LNCaP clone FGC (cell line): ENCODE measurements at places on chromosomes 3 and 15.

DNA sequence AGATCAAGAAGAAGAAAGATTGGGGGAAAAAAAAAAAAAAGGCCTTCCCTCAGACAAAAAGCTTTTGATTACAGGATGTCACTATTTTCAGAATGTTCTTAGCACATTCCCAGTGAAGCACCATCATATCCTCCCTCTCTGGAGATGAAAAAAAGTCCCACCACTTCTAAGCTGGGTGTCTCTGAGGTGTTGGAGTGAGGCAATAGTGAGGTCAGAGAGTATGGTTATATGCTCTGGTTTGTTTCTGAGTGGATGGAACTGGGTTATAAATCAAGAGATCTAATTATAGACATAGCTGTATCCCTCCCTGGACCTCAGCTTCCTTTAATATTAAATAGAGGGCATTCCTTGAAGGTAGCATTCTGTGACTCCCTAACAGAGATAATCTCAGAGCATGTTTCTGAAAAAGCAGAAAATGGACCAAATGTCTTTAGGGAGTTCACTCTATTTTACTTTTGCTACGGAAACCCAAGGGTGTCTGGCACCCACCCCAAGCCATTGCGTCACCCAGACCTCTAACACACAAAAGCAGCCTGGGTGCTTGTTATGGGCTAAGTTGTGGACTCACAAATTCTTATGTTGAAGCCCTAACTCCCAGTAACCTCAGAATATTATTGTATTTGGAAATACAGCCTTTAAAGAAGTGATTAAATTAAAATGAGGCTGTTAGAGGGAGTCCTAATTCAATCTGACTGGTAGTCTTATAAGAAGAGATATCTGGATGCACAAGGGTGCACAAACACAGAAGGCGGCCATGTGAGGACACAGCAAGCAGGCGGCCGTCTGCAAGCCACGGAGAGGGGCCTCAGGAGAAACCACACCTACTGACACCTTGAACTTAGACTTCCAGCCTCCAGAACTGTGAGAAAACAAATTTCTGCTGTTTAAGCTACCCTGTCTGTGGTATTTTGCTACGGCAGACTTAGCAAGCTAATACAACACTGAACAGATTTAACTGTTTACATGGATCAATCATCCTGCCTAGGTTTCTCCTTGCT lies 81.5 kb downstream of the MB21D2 start:
- no peak for DNase-seq

GRCh38 chr3:133388696-133389395 lies 11.0 kb upstream of the BFSP2 start:
- DNase-seq = no peak

DNA sequence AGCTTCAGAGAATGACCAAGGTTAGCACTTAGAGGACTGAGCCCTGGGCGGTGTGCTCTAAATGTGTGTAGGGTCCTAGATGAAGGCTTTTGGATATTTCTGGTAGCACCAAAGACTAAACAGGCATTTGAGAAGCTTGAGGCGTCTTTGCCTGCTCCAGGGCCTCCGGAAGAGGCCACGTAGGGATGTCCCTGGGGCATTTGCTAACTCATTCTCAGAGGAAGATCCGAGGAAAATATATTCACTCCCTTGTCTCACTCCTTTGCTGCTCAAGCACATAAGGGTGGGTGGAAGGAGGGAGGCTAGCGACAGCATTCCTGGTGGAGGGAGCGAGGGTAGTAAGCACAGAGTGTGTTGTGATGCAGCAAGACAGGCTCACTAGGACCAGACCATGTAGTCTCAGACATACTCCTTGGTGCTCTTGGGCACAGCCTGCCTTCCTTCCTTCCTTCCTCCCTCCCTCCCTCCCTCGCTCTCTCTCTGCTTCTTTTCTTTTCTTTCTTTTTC lies 38.5 kb upstream of the XCR1 start:
- DNase-seq = no peak

- DNase-seq = no peak
Measured at GRCh38 chr3:133532951-133533350, 40.5 kb upstream of the CDV3 start.

GRCh38 chr15:94027581-94027980 lies 203.8 kb upstream of the MCTP2 start:
- DNase-seq = no peak

DNA sequence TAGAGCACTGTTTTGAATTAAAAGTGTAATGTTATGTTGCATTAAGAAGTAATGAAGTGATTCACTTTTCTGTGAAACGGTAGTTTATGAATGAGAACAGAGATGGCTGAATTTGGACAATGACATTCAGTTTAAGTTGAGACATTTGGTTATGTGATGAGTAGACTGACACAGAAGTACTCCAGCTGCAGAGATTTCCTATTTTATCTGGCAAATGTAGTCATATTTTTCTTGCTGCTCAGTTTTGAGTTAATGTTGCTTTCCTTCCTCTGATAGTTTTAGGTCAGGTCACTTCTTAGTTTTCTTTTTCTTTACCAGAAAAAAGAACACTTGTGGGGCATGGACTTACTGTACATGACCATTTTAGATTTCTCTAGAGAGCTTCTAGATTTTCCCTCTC lies 51.2 kb downstream of the ASB7 start:
- DNase-seq = no peak

DNA sequence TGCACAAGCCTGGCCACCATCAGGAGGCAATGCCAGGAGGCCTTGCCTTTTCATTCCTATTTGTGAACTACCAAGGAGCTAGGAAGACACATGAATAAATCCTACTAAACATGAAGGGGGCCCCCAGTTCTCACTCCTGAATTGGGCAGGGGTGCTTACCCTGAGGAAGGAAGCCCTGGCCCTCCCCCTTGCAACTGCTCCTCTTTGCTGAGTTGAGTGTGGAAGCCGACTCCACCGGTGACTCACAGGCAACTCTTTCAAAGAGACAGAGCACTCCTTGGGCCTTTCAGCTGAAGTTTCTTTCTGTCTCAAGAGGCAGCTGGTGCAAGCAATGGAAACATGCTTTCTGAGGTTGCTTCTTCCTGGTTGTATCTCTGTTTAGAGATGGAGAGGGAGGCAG lies 1.7 kb downstream of the GABRG3 start:
- no peak for DNase-seq

- no peak for DNase-seq
Measured at GRCh38 chr3:88235102-88235501, 85.3 kb downstream of the C3orf38 start.

GRCh38 chr15:25931851-25932250 lies 68.7 kb upstream of the ATP10A start:
- no peak for DNase-seq

DNA sequence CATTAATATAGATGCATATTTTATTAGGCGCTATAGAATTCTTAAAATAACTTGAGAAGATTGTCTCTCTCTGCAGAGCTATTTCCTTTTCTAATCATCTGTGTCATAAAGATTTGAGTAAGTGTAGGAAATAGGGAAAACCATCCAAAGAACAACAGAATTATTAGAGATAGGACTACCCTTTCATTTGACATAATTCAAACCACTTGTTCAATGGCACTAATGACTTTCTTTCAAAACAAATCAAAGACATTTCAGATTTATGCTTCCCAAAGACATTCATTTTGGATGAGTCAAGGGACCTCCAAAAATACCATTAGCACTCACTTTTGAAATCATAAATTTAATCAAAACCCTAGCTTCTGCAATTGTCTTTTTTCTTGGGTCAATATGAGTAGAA lies 29.5 kb downstream of the PRICKLE2 start:
- no peak for DNase-seq

DNA sequence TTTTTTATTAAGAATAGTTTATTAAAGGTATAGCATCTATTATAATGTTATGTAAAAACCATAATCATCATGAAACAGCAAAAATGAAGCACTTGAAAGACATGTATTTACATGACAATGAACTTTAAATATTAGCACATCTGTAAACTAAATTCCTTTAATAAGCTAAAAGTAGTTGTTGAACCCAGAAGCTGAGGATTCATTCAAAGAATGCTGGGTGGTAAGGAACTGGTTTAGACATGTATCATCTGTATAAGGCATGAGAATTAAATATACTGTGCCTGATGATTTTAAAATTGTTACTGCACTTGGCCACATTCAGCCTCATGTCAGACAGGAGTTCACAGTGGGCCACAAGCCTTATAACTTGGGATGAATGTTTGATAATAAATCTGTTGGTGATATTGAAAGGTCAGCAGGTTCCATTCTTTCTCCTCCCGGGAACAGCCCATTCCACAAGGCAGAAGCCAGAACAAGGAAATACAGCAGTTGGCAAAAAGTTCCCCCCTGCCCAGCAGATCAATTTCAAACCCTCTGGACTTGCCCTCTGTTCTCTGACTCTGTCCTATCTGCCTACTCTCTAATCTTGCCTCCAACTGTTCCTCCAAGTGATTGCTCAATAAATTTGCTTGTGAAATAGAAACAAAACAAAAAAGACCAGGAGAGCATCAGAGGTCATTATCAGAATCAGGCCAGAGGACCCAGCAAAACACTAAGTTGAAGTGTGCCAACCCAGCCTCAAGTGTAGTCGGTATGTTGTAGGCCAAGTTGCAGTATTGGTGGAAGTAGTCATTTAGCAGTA lies 49.8 kb upstream of the TEX264 start:
- peak; percentile 32 for DNase-seq
